Tibial artery (tissue), 4 donors: ENCODE measurements at places on chromosomes 1 and 21.
A peak's percentile ranks its signal among the peaks of the same experiment; 100 is the strongest.

- no peak for DNase-seq
Observed at GRCh38 chr1:87869567-87869966, 540.9 kb downstream of the LMO4 start.

- DNase-seq, result peak; percentile 100
Observed at GRCh38 chr1:234997201-234997895, 131.3 kb downstream of the TOMM20 start.

- no peak for DNase-seq
Observed at GRCh38 chr1:7352364-7352763, 418.7 kb upstream of the VAMP3 start.

GRCh38 chr1:232562855-232563510 lies 67.0 kb downstream of the SIPA1L2 start:
- no peak for DNase-seq

- DNase-seq, result no peak
Observed at GRCh38 chr1:29579821-29580425, 343.6 kb downstream of the PTPRU start.

- no peak for DNase-seq
Observed at GRCh38 chr1:83102630-83103071, 896.3 kb downstream of the TTLL7 start.

- no peak for DNase-seq
Observed at GRCh38 chr1:202029171-202029665, 18.8 kb downstream of the ELF3 start.

DNA sequence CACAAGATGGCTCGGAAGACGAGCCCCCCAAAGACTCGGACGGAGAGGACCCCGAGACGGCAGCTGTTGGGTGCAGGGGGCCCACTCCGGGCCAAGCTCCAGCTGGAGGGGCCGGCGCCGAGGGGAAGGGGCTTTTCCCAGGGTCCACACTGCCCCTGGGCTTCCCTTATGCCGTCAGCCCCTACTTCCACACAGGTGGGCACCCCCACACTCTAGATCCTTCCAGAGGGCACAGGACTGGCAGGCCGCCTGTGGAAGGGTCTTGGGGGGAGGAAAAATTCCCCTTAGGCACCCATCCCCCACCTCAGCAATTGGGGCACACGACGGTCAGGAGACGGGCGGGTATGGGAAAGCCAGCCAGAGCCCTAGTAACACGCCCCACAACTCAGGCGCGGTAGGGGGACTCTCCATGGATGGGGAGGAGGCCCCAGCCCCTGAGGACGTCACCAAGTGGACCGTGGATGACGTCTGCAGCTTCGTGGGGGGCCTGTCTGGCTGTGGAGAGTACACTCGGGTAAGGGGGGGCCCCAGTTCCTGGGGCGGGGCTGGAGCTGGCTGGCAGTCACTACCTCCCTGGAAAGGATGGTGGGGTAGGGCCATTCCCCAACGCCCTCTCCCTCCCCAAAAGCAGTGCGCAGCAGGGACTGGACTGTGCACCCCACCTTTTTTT lies 16.1 kb downstream of the NOC2L start:
- DNase-seq, result no peak

DNA sequence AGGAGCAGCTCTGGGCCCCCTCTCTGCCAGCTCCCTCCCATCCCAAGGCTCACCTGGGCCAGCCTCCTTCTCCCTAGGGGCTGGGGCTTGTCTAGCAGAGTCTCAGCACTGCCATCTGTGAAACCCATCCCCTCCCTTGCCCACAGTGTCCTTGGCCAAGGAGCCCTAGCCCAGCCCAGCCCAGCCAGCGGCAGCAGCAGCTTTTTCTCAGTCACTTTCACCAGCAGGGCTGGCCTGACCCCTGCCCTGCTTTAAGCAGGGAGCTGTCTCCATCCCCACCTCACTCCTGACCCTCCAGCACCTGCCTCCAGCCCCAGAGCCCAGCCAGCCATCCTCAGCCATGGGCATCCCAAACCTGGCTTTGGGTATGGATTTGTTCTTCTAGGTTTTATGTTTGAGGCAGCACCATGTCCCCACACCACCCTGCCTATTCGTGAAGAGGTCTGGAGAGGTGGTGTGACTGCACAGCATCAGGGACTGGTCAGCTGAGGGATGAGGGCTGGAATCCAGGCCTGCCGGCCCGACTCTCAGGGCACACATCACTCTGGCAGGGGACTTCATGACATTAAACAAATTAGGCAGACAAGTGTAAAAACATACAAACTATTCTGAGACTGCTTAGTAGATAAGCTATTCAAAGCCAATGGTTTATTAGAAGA lies 36.1 kb upstream of the ABCG1 start:
- no peak for DNase-seq

DNA sequence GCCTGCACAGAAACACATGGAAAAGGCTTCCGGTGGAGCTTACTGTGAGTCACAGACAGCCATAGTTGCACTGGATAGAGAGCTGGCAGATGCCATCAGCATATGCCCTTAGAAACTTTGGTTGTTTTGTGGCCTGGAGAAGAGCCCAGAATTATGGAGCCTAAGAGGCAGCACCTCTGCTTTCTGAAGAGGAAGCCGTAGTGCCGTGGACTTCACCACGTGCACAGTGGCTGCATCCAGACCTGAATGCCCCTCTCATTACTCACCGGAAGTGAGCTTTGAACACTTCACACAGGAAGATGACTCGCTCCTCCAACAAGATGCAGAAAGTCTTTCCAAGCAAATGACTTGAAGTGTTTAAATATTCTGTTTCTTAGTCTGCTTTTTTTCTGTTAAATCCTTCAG lies 28.4 kb downstream of the JUN start:
- DNase-seq, result peak; percentile 75

- DNase-seq, result no peak
Observed at GRCh38 chr1:76179219-76179698, 104.7 kb downstream of the ST6GALNAC3 start.

GRCh38 chr1:243568793-243569192 lies 281.2 kb downstream of the AKT3 start:
- no peak for DNase-seq

DNA sequence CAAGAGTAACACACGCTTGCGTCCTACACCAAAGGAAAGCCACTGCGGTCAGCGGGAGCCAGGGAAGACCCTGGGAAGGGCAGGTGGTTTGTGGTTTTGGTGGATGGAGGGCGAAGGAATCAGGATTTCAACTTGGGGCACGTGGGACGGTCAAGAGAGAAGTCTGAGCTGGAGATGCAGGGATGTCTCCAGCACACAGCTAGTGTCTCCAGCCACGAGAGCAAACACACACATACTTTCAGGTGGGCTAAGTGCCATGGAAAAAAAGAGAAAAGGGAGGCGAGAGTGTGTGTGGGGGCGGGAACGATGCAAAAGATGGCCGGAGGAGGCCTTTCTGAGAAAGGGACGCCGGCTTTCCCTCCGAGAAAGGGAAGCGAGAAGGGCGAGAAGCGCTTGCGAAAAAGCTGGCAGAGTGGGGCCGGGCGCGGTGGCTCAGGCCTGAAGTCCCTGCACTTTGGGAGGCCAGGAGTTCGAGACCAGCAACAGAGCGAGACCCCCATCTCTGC lies 1.4 kb upstream of the SRRM1 start:
- DNase-seq, result peak; percentile 74

DNA sequence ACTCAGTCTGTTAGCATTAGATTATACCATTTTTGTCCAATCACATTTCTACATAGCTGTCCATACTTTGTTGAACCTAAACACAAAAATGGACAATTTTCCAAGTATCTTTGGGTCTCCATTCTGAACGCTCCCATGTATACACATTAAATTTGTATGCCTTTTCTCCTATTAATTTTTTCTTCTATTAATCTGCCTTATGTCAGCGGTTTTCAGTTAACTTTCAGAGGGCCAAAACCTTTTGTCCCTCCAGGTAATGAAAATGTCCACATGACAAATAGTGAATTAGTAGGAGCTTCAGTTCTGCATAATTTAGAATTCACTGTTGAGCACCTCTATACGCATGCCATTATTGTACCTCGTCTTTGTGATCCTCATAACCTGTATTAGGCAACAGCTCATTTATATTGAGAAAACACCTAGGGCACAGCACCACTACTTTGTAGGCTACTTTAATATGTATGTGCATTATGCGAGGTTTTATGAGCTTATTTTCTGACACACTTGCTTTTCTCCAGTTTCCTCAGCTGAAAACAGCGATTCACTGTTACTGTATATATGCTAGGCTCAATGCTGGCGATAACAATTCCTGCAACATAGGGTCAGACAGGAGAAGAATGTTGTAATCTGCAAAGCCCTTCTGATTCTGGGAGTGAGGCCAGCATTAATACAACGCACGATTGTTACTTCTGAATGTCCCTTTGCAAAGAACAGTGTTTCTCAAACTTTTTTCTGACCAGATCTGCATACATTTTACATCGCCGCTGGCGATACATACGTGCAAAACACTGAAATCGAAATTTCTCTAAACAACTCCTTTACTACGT lies 1.1 kb upstream of the ABCD3 start:
- DNase-seq, result no peak

GRCh38 chr1:15886611-15887167 lies 39.2 kb downstream of the SPEN start:
- DNase-seq, result no peak

- DNase-seq, result no peak
Observed at GRCh38 chr1:154716011-154716410, 108.0 kb upstream of the ADAR start.

GRCh38 chr1:18947570-18947969 lies 8.9 kb downstream of the IFFO2 start:
- no peak for DNase-seq

- no peak for DNase-seq
Observed at GRCh38 chr1:57204942-57205787, 218.7 kb downstream of the DAB1 start.

DNA sequence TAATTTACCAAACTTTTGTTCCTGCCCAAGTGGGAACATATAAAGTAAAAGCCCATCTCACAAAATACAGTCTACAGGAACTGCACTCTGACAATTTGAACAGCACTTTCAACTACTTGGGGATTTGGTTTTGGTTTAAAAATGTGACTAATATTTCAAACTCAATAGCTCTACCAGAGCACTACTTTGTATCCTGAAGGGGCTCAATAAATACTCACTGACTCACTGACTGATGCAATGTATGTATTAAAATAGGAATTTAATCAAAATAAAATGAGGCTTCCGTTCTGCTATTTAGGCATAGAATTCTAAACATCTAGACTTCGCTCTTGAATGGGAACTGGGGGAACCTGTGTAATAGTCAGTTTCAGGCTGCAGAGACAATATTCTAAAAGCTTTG lies 21.9 kb downstream of the EFCAB14 start:
- DNase-seq, result no peak

DNA sequence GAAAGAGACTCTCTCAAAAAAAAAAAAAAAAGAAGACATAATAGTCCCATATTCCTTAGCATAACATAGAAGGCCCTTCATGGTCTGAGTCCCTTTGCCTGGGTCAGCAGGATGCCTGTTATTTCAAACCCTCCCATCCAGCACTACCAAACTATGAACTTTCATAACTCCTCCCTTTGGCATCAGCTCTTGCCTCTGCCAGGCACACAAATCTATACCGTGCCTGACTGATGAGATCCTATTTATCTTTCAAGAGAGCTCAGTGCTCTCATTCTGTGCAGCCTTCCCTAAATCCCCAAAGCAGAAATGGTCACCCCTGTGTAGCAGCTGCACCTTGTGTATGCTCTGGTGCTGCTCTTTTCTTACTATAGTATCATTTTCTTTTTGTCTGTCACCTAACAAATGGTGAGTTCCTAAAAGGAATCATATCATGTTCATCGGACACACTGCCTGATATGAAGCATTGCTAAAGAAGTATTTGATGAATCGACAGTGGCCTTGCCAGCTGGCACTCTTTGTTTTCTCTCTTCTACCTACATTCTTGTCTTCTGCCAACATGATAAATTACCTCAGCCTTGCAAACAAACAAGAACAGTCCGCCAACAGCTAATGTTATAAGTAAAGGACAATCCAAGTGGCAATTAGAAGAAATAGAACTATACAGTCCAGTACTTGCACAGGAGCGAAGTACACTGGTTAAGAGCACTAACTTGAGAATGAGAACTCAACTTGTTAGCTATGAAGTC lies 29.9 kb downstream of the FMO4 start:
- no peak for DNase-seq

- DNase-seq, result no peak
Observed at GRCh38 chr1:36307601-36308330, 1.6 kb downstream of the SH3D21 start.

GRCh38 chr1:90074137-90074536 lies 79.2 kb downstream of the ZNF326 start:
- no peak for DNase-seq

DNA sequence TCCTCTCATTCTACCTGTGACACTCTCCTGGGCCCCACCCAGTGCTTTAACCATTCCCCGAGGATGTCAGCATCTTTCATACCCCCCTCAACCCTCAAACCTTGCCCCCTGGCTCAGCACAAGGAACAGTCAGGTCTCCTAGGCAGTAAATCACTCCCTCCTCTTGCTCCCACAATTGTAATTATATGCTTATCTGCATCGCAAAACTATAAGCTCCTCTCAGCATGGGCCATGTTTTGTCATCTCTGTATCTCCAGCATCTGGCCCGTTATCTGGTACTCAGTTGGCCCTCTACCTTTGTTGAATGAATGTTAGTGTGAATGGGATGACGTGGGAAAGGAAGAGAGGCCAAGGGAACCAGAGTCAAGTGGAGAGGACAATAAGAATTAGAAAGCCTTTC lies 2.8 kb upstream of the ELOVL1 start:
- no peak for DNase-seq

GRCh38 chr21:41112740-41113692 lies 54.9 kb upstream of the BACE2 start:
- peak; percentile 47 for DNase-seq

- peak; percentile 80 for DNase-seq
Observed at GRCh38 chr1:45359882-45360513, 19.8 kb upstream of the MUTYH start.

DNA sequence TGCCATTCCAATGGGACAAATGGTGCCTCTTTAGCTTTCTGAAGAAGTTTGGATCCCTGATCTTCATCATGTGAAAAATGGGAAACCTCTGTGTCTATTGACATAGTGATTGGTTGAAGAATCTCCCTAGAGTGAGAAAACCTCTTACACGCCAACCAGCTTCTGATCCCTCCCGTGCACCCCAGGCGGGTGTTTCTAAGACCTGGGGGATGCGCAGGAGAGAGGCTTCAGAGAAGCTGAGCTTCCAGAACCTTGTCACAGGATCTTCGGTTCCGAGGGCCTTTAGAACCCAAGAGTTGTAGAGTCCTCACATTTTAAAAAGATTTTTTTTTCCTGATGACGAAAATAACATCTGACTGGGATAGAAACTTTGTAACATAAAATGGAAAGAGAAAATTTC lies 11.3 kb downstream of the PODN start:
- DNase-seq, result no peak

- no peak for DNase-seq
Observed at GRCh38 chr1:26043765-26044164, 2.2 kb downstream of the SLC30A2 start.

DNA sequence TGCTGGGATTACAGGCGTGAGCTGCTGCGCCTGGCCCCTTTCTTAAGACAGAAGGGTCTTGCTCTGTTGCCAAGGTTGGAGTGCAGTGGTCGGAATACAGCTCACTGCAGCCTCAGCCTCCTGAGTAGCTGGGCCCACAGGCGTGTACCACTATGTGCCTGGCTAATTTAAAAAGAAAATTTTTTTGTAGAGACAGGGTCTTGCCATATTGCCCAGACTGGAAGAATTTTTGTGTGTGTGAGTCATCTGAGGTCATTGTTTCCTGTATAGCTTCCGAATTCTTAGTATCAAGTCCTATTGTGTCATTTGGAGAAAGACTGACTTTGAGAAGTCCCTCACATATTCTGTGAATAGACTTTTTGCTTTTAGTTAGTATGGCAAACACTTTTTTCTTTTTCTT lies 4.7 kb downstream of the SZRD1 start:
- DNase-seq, result no peak
